ENCODE measurements at places on chromosomes 4 and X. TPM values are rescaled to one million over a fixed set of nuclear protein-coding genes. Genes with fewer than 3 reads are reported as not detected.
A peak's percentile ranks its signal among the peaks of the same experiment; 100 is the strongest.

GRCh38 chr4:153784166-153784699, 4.7 kb downstream of the SFRP2 start:
- DNase-seq = no peak

DNA sequence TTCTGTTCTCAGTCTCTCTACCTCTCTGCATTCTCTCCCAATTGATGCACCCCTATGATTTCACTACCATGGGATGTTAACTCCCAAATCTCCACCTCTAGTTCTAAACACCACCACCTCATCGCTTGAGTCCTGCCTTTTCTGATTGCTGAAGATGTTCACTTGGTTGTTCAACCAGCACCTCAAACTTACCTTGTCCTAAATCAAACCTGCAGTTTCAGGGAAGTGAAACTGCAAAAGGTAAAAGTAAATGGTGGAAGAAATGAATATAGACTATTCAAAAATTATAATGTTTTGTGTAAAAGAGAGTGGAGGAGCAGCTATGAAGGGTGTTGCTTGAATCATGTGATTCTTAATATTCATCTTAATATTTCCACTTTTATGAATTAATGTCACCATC, 91.0 kb downstream of the PDE5A start:
- no peak for DNase-seq

The SPATA18 gene
- 14.1 TPM for total RNA-seq

The CTAG2 gene
- not detected for total RNA-seq

GRCh38 chr4:4862071-4862551, 2.6 kb downstream of the MSX1 start:
- DNase-seq = no peak

- DNase-seq = peak; percentile 45
These were observed 201.0 kb upstream of the STK26 start for GRCh38 chrX:131821945-131822622.

The OTC gene
- total RNA-seq = not detected

- DNase-seq = no peak
These were observed 7.3 kb downstream of the SMIM31 start for GRCh38 chr4:164761241-164761640.

GRCh38 chr4:10026485-10026884, 5.2 kb upstream of the SLC2A9 start:
- no peak for DNase-seq

DNA sequence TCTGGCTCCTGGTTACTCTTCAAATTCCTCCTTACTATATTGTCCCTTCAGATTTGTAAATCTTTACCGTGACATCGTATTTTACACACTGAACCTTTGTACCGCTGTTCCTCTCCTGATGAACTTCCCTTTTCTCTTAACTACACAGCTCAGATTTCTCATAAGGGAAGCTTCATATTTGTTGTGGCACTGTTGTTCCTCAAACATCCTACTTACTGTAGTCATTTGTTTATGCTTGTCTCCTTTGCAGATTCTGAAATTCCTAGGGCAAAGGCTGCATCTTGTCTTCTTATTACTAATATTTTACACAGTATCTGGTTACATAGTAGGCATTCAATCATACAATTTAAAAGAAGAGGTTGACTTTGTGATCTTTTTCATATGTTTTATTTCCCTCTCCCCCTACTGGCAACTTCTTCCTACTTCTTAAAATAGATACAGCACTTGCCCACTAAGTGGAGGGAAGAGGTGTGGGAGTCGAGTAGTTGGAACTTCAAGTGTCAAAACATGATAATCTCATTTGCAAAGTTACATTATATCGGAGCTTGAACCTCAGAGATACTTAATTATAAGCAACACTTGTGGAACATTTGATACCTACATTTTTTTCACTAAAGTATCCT, 50.0 kb downstream of the TET2 start:
- no peak for DNase-seq

DNA sequence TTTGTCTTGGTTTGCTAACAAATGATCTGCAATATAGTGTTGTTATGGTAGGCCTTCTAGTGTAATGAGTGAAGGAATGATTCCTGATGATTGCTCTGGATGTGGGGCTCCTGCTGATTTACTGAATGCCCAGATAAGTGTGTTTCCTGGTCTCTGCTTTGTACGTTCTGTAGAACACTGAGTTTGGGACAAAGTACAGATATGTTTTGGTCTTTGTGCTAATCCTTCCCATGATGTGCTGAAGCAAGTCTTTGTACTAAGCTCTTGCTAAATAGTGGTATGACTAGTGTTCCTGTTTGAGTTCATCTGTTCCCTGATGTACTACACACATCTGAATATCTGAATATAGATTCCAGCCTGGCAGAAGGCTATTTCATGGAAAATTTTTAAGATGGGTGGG, 36.9 kb upstream of the XIAP start:
- no peak for DNase-seq

DNA sequence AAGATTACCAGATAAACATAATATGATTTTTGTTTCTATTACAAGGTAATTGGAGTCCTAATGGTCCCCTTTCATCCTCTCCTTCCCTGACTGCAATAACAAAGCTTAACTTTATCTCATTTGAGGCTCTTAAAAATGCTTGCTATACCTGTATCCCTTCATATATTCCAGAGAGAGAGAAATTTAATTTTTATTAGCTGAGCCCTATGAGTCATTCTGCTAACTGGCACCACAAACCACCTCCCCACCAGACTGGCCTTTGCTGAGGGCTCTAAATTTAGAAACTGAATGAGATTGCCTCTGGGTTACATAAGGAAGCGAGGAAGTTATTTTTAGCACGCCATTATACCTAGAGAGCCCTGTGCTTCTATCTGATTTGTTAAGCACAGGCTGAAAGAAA, 27.4 kb downstream of the CBLL2 start:
- DNase-seq = no peak

The PDGFRA gene
- 0.85 TPM for total RNA-seq

The RAB41 gene
- not detected for total RNA-seq

The TEX13B gene
- not detected for total RNA-seq

Measured in pulmonary artery endothelial cell (primary cell).